RKO (cell line): ENCODE measurements at places on chromosomes 12 and 14.

- peak; percentile 58 for DNase-seq
Observed at GRCh38 chr12:65673732-65674131, 150.6 kb upstream of the HMGA2 start.

DNA sequence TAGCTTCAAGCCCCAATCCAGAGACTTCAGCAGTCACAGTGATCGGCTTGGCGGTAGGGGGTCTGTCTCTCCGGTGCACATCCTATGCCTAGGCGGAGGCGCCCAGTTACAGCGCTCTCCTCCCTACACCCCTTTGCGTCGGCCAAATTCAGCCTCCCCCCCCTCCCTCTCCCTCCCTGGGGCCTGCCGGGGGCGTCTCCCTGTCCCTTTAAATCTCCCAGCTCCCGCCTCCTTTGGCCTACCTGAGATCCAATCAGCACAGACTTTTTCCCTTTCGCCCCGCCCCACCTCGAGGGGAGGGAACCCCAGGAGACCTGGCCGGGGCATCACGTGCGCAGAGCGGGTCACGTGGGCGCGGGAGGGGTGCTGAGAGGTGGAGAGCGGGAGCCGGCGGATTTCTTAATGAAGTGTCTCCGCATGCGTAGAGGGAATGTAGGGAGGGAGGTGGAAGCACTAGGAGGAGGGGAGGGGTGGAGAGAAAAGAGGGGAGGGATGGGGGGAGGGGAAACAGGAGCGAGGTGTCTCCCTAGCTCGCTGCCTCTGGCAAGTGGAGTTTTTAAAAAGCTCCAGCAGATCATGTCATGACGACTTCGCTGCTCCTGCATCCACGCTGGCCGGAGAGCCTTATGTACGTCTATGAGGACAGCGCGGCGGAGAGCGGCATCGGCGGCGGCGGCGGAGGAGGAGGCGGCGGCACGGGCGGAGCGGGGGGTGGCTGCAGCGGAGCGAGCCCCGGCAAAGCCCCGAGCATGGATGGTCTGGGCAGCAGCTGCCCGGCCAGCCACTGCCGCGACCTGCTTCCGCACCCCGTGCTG is at the start of gene HOXC13:
Gene HOXC13 (plus strand): TSS at position 506 of the 815 bp plus-strand sequence. CDS start 76 bp downstream, at position 582.
- DNase-seq = peak; percentile 22

GRCh38 chr12:88538250-88538649 is 42.0 kb downstream of the KITLG start:
- no peak for DNase-seq

- DNase-seq = no peak
Observed at GRCh38 chr14:96274543-96274942, 18.5 kb downstream of the BDKRB1 start.

DNA sequence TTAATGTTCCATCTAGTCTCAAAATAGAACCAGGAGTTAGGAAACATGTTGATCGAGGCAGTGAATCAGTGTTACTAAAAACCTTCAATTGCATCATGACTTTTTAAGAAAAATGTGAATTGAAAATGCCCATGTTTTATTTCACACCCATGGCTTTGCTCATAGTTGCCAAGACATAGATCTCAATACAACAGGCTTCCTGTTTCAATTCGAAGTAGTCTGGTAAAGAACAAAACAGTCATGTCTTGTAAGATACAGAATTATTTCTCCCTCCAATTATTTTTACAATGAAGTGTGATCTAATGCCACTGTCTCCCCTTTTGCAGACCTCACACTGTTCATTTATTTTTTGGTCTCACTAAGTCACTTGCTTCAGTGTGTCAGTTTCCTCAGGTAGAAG is 44.6 kb upstream of the FAR2 start:
- no peak for DNase-seq

DNA sequence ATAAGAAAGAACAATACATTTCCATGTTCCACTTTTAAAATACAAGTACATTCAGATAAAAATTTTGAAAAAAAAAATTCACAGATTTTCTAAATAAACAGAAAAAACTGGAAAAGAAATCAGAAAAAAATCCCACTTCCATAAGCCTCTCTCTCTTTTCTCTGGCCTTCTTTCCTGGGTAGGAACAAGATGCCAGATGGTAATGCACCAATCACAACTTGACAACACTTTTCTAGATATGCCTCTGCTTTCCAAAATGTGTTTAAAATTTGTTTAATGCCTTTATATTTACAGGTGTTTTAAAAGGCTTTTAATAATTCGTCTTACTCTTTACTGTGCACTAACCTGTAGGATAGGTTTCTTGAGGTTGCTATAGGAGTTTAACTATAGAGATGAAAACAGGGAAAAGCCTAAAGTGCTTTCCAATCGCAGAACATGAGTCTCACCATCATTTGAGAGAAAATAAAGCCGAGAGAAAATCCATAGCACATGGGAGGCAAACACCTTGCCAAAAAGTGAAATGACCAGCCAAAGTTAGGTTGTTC is 74.2 kb downstream of the TMTC1 start:
- no peak for DNase-seq

DNA sequence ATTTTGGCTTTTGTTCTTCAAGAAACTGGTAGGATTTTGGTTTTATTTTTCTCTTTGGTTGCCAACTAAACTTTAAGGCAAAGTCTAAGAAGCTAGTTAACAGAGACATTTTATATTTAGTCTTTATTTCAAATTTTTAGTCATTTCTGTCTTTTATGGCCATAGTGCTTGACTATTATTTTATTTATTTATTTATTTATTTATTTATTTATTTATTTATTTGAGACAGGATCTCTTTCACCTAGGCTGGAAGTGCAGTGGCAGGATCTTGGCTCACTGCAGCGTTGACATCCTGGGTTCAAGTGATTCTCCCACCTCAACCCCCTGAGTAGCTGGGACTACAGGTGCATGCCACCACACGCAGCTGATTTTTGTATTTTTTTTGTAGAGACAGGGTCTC is 3.1 kb downstream of the MON2 start:
- DNase-seq = no peak

DNA sequence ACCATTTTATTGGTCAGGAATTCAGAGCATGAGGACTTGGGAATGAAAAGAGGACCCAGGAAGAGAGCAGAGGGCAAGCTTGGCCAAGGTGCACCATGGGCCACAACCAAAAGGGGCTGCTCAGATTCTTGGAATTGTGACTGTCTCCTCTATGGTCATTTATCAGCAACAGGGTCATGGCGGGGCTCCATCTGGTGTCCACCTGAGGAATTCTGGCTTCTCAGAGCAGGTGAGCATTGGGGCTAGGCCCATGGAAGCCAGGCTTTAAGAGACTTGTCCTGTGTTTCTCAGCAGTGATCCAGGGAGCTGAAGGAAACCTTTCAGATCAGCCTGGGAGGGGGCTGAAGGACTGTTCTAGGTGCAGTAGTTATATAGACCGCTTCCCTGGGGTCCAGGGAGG is 2.6 kb upstream of the RIN3 start:
- DNase-seq = no peak

GRCh38 chr12:761256-761655 is 8.9 kb downstream of the WNK1 start:
- no peak for DNase-seq

GRCh38 chr12:28110329-28110728 is 79.9 kb upstream of the CCDC91 start:
- DNase-seq = peak; percentile 15

DNA sequence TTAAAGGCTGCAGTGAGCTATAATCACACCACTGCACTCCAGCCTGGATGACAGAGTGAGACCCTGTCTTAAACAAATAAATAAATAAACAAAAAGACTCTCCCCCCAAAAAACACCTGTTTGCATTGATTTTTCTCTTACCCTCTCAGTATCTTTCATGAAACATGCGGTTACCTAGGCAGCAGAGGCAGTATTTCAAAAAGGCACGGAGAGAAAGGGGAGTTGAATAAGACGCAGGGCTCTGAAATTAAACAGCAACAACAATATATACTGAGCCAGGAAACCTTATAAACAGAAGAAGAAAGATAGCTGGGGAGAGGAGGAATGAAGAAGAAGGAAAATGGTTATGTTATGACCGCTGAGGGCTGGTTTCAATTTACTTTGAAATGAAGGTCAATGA is 277.6 kb downstream of the BTG1 start:
- DNase-seq = no peak

DNA sequence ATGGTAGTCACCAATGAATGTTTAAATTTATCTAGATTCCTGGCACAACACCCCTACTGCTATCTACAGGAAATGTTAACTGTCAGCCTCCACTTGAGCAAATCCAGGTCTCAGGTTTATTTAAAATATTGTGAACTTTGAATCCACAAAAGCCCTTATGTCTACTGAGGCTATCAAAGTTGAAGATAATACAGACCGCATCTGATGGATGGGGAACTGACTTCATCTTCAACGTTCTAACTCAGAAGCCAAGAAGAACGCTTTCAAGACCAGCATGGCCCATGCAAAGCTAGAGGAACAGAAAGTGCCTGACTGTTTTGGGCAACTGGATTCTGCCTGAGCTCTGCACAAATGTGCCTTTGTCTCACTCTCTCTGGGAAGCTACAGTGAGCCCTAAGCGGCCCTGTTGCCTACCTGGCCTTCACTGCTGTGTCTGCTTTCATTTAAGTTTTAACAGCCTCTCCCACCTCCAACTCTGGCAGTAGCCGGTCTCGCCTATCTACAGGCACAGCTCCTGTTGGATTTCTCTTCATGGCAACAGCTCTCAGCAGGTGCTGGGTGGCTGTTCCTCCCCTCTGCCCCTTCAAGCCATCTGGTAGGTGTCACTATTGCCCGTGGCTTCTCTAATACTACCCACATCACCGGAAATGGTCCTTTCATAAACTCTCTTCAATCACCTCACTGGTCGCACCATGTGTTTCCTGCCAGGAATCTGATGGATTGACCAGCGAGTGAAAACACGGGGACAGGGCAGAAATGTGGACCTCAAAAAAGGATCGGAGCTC is 112.1 kb upstream of the OVCH1 start:
- no peak for DNase-seq

DNA sequence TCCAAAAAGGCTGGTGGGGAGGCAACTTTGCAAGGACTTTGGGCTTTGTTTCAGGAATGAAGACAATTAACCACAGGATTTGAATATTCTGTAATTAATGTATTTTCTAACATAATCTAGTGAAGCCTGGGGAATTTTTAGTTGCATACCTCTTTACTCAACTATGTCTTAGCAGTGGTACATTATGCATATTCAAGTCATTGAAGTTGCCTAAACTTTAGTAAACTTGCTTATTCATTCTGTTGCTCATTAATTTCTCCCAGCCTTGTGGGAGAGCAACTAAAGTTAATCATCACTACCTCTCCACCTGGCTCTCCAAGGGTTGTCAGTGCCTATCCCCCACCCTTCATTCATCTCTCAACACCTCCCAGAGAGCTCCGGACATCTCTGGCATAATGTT is 54.2 kb downstream of the IFNG-AS1 start:
- no peak for DNase-seq

- no peak for DNase-seq
Observed at GRCh38 chr14:61555056-61555838, 140.1 kb upstream of the HIF1A start.

GRCh38 chr12:92877904-92878303 is 51.2 kb downstream of the EEA1 start:
- no peak for DNase-seq

GRCh38 chr14:100409003-100409360 is 85.8 kb downstream of the SLC25A47 start:
- DNase-seq = no peak
